COR-L47 (cell line): ENCODE measurements at places on chromosomes 11 and 22.
A peak's percentile ranks its signal among the peaks of the same experiment; 100 is the strongest.

DNA sequence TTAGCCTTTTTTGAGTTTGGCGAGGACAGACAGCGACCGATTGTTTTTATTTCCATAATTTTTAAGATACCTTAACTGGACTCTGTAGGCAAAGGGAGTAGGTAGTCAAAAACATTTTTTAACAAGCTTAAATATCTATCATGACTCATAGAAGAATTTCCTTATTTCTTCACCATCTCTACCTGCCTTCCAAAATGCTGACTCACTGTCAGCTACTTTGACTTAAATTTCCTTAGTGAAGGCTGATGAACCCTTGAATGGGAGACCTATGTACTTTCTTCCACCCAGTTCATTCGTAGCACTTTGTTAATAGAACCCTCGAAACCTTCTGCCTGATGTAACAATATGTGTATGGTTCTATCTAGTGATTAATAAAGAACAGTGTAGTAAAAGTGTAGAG, 1.1 kb upstream of the MTMR2 start:
- no peak for DNase-seq

DNA sequence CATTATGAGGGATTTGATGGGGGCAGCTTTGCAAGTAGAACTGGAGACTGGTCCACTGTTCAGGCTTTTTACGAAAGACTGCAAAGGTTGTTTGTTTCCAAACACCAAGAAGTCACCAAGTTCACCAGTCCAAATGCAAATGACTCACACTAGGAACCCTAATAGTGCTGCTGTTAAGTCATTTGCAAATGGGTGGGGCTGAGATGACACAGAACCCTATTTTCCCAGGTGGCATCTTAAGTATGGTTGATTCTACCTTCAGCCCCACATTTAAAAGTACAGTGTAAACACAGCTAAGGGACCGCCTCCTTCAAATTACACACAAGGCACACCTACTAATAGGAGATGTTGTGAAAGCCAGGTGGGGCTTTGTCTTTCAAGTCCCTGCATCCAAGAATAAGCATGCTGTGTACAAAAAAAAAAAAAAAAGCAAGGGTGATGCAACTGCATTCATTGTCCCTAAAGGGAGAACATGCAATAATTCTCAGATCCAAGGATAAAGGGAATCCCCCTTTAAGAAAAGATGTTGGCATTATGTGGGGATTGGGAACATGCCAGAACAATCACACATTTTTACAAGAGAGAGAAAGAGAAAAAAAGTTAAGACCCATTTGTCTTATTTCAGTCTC, 27.3 kb downstream of the BDNF start:
- no peak for DNase-seq

DNA sequence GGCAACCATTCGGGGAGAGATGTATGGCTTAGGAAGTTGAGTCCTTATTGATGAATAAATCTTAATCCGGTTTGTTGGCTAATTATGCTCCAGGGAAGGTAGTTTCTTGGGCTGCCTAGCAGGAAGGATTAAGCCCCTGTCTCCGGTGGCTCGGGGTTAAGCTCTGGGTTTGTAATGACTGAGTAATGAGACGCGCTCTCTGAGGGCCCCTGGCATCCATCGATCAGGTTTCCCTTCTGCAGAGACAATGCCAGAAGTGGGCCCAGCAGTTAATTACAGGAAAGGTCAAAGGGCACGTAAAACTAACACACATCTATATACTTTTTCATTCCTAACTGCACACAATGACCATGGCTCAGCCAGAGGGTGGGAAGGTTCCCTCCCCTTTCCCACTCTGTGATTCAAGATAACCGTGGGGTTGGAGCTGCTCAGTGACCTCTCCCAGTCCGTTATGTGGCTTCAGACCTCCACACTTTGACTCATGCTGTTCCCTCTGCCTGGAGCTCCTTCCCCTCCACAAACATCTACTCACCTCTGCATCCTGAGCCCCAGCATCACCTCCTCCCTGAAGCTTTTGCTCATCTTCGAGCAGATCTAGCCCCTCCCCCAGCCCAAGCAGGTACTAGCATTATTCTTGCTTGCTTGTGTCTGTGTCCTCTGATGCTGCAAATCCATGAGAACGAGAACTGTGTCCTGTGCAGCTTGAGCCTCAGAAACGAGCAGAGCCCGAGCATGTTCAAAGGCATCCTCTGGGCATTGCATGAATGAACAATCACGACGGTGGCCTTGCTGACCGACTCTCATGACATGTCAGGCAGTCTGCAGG, 16.6 kb downstream of the SCUBE1 start:
- DNase-seq = no peak

- DNase-seq = no peak
These were observed 113.8 kb downstream of the NECTIN1 start for GRCh38 chr11:119615003-119615881.

GRCh38 chr22:47036352-47036751, 273.9 kb downstream of the TBC1D22A start:
- no peak for DNase-seq

DNA sequence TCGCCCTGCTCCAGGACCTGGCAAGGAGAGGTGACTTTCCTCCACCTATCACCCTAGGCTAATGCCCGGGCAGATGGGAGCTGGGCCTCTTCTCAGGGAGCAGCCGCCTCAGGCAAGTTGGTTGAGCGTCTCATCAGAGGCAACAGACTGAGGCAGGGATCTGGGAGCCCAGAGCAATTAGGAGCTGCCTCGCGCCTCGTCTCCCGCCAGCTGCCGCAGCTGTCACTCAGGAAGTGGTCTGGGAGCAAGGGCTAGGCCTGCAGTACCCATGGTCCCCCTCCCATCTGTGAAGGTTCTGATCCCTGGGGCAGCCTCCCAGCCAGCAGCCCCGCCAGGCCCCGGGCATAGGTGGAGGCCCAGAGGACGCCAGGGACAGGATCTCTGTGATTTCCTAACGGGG, 4.6 kb upstream of the CABP7 start:
- DNase-seq = peak; percentile 56
